ENCODE measurements at places on chromosomes 16 and 17. TPM values are rescaled to one million over a fixed set of nuclear protein-coding genes. Genes with fewer than 3 reads are reported as not detected.

- peak; percentile 96 for DNase-seq
Measured at GRCh38 chr16:3152277-3152990, 17.6 kb downstream of the ZNF213 start.

Gene C1QL1
- total RNA-seq: 20.3 TPM

- no peak for DNase-seq
Measured at GRCh38 chr16:60815865-60816264, 1220.4 kb downstream of the CDH8 start.

DNA sequence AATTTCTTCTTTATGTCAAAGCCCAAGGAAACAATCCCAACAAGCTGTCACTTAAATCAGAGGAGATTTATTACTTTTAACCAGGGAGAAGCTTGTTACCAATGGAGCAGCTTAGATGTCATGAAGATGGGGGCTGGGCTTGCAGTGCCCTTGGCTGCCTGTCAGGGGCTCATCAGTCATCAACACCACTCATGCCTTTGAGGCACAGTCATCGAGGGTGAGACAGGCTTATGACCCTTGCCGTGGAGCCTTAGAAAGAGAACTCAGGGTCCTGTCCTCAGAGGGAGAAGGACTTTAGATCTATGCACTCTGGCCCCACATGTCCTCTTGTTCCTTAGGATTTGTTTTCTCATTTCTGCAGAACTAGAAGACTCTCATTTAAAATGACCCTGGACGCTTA, 318.3 kb downstream of the CBLN1 start:
- no peak for DNase-seq

Gene TPSG1
- total RNA-seq: not detected

GRCh38 chr17:46179375-46179999, 13.7 kb downstream of the KANSL1 start:
- DNase-seq: no peak

GRCh38 chr17:38674749-38675615, at the start of gene EPOP:
Gene EPOP, minus strand, starts transcription at chr17:38674957. Its CDS starts 462 bp downstream, at chr17:38674495.
- DNase-seq: peak; percentile 54

Gene PRSS8
- 8.7 TPM for total RNA-seq

DNA sequence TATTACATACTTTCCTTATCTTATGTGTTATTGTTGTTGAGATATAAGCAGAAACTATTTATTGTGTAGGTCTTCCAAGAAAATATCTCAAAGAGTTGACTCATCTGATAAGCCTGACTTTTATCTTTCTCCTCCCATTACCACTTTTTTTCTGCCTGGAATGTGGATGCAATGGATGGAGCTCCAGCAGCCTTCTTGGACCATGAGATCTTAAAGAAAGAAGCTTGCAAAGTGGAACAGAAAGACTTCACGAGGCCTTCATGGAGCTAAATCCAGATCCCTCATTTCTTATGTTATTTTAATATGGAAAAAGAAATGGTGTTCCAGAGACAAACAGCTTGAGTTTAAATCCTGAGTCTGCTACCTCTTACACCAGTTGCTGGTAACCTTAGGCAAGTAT, 237.6 kb upstream of the FOXF1 start:
- no peak for DNase-seq

- DNase-seq: peak; percentile 84
Measured at GRCh38 chr16:50627419-50627818, 53.7 kb downstream of the SNX20 start.

GRCh38 chr16:50414152-50414551, 45.4 kb upstream of the BRD7 start:
- no peak for DNase-seq

- DNase-seq: no peak
Measured at GRCh38 chr16:23160082-23160481, 10.8 kb upstream of the USP31 start.

GRCh38 chr17:44636562-44636961, 19.7 kb upstream of the MEIOC start:
- DNase-seq: no peak

DNA sequence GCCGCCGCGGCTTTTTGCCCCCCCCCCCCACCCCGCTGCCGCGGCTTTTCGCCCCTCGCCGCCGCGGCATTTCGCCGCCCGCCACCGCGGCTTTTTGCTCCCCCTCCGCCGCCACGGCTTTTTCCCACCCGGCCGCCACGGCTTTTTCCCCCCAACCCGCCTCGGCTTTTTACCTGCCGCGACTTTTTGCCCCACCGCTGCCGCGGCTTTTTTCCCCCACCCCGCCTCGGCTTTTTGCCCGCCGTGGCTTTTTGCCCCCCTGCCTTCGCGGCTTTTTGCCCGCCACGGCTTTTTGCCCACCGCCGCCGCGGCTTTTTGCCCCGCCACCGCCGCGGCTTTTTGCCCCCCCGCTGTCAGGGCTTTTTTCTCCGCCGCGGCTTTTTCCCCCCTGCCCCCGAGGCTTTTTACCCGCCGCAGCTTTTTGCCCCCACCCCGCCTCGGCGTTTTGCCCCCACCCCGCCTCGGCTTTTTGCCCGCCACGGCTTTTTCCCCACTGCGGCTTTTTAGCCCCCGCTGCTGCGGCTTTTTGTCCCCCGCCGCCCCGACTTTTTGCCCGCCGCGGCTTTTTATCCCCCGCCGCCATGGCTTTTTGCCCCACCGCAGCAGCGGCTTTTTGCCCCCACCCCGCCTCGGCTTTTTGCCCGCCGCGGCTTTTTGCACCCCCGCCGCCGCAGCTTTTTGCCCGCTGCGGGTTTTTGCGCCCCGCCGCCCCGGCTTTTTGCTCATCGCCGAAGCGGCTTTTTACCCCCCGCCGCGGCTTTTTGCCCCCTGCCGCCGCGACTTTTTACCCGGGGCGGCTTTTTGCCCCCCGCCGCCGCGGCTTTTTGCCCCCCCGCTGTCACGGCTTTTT, 527.8 kb upstream of the WSB1 start:
- DNase-seq: no peak

GRCh38 chr16:48535369-48535787, 74.6 kb downstream of the N4BP1 start:
- no peak for DNase-seq

GRCh38 chr16:89887243-89887642, 13.9 kb downstream of the TCF25 start:
- DNase-seq: no peak

Gene SLC22A31
- not detected for total RNA-seq

DNA sequence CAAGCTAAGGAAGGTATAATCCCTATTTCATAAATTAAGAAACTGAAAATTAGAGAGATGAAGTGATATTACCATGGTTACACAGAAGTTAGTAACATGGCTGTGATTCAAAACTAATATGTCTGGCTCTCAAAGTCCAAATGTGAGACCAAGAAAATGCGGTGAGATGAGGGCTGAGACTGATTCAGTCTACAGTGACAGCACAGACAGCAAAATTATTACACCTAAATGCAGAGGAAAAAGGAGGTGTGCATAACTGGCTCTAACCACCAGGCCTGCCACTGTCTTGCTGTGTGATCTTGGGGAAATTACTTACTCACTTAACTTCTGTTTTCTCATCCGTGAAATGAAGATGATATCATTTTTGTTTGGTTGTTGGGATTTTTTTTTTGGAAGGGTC, 270.0 kb upstream of the SOX9 start:
- no peak for DNase-seq

- no peak for DNase-seq
Measured at GRCh38 chr17:34356194-34356593, at the start of gene CCL13. Gene CCL13, plus strand, starts transcription at chr17:34356480. Its CDS starts 47 bp downstream, at chr17:34356527.

Gene SRR
- 7.7 TPM for total RNA-seq

DNA sequence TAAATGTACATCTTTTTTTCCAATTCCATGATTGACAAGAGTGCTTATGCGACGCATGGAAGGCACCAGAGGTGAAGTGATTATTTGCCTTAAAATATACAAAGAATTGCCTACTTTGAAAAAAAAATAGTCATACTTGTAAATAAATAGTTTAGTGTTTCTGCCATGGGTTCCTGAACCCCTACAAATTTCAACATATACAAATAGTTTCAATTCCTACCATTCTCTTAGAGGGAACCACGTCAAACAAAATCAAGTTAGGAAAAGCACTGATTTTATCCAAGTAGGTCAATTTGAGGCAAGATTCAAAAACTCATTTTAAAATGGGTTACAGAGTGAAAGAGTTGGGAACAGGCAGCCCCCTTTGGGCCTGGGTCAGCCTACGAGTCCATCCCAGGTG, 11.7 kb downstream of the CMTM3 start:
- DNase-seq: no peak

Gene ETV4
- 2.1 TPM for total RNA-seq

DNA sequence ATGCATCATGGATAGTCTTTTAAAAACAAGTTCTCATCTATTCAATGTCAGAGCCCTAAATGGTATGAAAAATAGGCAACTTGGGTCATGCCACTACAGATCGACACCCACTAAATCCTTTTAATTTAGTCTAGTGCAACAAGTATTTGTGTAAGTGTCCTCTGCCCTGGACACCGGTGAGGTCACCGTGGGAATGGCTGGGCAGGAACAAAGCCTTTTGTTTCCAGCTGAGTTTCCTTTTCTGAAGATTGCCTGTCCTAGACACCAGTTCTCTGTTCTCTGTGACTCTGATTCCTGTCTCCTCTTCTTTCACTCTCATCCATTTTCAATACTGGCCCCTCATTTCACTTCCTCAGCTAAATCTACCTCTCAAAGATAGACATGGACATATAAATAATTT, 446.5 kb downstream of the MAF start:
- no peak for DNase-seq

Gene NPW
- 1.5 TPM for total RNA-seq

Gene ORC6
- total RNA-seq: 1.3 TPM

Gene MT1F
- not detected for total RNA-seq

Gene KRT32
- total RNA-seq: not detected

Gene TBC1D3I
- not detected for total RNA-seq

DNA sequence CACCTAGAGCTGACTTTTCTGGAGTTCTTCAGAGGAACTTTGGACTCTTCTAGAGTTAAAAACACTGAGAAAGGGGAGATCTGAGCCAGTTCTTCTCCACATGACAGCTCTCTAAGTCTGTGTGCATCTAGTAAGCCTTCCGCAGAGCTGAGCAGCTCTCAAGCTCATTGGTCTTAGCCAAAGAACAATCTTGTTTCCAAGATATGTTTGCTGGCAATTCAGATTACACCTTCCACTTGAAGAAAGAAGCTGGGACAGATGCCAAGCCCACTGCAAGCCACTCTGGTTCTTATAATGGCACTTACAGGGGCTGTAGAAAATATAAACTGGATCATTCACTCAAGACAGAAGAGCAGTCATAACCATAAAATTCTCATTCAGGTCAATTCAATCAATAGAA, 134.1 kb upstream of the TOX3 start:
- DNase-seq: no peak

Gene MMP15
- under 0.01 TPM for total RNA-seq

Gene PPP1R1B
- total RNA-seq: 0.76 TPM

DNA sequence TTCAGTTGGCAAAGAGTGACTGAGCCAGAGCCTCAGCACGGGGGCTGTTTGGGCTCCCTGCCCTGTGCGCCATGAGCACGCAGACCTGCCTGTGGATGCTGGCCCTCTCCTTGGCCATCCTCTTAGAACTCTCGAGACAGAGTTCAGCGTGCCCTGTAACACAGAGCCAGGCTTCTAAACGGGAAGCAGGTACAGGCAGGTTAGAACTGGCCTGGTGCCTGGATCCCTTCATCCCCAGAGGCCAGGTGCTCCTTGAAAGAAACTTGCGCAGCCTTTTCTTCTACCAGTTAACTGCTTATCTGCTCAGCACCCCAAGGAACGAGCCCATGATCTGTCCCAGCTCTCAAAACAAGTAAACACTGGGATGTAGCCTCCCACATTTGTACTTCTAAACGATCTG, 6.9 kb downstream of the CCNF start:
- no peak for DNase-seq
